ENCODE measurements at places on chromosomes 12 and 14. TPM values are rescaled to one million over a fixed set of nuclear protein-coding genes. Genes with fewer than 3 reads are reported as not detected.
A peak's percentile ranks its signal among the peaks of the same experiment; 100 is the strongest.

Gene DHRS2
- not detected for total RNA-seq

Gene MYF6
- total RNA-seq = not detected

GRCh38 chr12:115456946-115457689, 773.1 kb upstream of the TBX3 start:
- no peaks in the 10 kb centered on the region for H3K27me3 ChIP-seq
- H3K27ac ChIP-seq = no peak overlapping the region
- DNase-seq = no peak
- no peak overlapping the region for H3K4me3 ChIP-seq

Gene ABCB9
- 3.5 TPM for total RNA-seq

DNA sequence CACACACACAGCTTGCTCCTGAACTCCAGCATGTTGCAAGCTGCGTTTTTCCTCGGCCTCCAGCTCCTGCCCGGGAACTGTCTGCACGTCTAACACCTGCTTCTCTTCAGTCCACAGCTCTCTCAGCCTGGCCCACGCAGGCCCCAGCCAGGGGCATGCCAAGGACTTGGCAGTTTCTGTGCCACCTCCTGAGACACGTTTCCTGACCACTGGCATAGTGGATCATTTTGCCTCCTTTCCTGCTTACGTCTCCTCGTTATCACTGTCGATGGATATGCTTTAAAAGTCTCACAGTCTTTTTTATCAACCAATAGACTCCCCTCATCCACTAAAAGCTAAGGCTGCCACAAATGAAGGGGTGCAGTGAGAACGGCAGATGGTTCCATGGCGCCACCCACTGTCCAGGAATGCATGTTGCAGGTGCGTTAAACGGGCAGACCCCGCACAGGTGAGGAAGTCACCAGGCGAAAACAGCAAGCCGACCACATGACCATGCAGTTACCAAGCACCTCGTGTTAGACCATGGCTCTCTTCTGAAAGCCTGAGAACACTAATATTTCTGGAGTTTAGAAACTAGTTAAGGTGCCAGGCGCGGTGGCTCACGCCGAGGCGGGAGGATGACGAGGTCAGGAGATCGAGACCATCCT, 14.7 kb upstream of the TEAD4 start:
- H3K36me3 ChIP-seq = peaks cover 15% of the 10 kb centered on the region
- no peak overlapping the region for H3K27ac ChIP-seq
- peaks cover 6% of the 10 kb centered on the region for H3K4me1 ChIP-seq

Gene ACOT6
- not detected for total RNA-seq

DNA sequence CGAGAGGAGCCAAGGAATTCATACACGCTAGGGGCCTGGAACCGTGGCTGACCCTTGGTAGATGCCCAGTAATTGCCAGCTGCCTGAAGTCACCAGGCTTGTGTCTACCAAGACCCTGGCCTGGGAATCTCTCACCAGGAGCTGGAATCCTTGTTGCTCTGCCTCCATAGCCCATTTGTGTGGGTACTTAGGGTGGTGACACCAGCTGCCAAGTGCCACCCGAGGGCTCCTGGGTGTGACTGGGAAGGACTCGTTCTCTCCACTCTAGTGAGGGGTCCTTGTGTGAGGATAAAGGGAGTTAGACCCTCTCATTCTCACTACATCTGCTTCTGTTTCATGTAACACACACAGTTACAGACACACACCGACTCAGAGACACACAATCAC, 17.9 kb downstream of the SERPINA1 start:
- H3K4me1 ChIP-seq = no peaks in the 10 kb centered on the region
- no peak for DNase-seq
- no peaks in the 10 kb centered on the region for H3K36me3 ChIP-seq
- H3K27ac ChIP-seq = no peak overlapping the region
- no peak overlapping the region for H3K4me3 ChIP-seq
- no peaks in the 10 kb centered on the region for H3K27me3 ChIP-seq

DNA sequence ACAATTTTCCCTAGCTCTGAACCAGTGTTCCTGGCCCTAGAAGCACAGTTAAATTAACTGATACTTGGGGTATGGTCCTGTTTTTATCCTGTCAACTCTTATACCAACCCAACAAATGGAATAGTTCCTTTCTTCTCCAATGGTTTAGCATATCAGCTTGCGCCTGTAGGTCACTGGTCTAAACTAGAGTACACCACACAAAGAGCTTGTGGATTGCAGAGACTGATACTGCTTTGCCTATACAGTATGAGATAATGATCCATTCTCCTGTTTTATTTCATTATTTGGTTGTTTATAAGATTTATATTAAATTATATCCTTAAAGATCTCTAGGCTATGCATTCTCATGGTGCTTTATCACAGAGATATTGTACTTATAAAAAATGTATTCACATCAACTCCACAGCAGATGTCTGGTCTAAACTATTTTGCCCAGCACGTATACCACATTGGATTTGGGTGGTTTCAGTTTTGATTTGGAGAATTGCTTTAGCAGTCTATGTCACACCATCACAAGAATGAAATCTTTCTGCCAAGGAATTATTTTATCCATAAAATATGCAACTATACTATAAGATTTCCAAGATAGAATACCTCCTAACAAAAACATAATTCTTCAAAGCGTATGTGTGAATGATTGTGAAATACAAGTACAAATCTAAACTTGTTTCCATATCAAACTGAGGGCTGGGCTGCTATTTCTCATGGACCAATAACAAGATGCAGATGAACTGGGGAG, 142.1 kb downstream of the SLC16A7 start:
- DNase-seq = no peak
- H3K27me3 ChIP-seq = no peaks in the 10 kb centered on the region
- peaks cover 10% of the 10 kb centered on the region for H3K4me1 ChIP-seq
- no peak overlapping the region for H3K4me3 ChIP-seq
- H3K36me3 ChIP-seq = no peaks in the 10 kb centered on the region
- H3K27ac ChIP-seq = no peak overlapping the region

Gene KRT83
- not detected for total RNA-seq

- no peak overlapping the region for H3K4me3 ChIP-seq
- H3K4me1 ChIP-seq = no peaks in the 10 kb centered on the region
- H3K36me3 ChIP-seq = no peaks in the 10 kb centered on the region
- no peak overlapping the region for H3K27ac ChIP-seq
Observed at GRCh38 chr12:76962099-76962498, 83.3 kb upstream of the CSRP2 start.

GRCh38 chr12:80756875-80757274, 40.2 kb downstream of the MYF5 start:
- H3K36me3 ChIP-seq = no peaks in the 10 kb centered on the region
- no peak overlapping the region for H3K4me3 ChIP-seq
- H3K27me3 ChIP-seq = no peaks in the 10 kb centered on the region
- no peaks in the 10 kb centered on the region for H3K4me1 ChIP-seq
- H3K27ac ChIP-seq = no peak overlapping the region

DNA sequence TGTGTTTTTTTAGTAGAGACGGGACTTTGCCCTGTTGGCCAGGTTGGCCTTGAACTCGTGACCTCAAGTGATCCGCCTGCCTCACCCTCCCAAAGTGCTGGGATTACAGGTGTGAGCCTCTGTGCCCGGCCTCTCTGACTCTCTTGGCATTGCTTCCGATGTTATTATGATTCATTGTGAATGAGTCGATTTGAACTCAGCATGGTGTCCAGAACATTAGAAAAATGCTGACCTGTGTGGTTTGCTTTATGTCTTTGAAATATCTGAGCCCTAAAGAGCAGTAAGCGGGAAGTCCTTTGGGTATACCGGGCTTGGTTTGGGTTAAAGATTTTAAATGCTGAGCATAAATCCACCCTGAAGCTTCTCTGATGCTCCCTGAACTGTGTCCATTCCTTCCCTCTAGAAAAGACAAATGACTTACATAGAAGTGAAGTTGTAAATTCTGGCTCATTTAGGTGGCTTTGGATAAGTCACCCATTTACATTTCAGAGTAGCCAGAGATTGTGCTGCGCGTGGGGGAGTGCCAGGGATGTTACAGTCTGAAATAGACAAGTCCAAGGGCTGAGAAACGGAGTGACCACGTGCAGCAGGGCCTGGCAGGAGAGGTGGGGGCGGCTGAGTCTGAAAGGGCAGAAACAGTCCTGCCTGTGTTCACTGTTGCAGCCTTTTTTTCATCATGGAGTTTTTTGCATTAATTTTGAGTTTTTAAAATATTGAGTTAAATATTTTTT, 39.6 kb downstream of the SLC15A4 start:
- no peak overlapping the region for H3K27ac ChIP-seq
- no peaks in the 10 kb centered on the region for H3K4me1 ChIP-seq
- no peak overlapping the region for H3K4me3 ChIP-seq
- DNase-seq = no peak
- no peaks in the 10 kb centered on the region for H3K36me3 ChIP-seq
- no peaks in the 10 kb centered on the region for H3K27me3 ChIP-seq

- no peaks in the 10 kb centered on the region for H3K36me3 ChIP-seq
- no peak overlapping the region for H3K27ac ChIP-seq
- H3K4me3 ChIP-seq = no peak overlapping the region
- H3K27me3 ChIP-seq = no peaks in the 10 kb centered on the region
- DNase-seq = no peak
Observed at GRCh38 chr12:30934811-30935210, 8.3 kb downstream of the TSPAN11 start.

Gene SLCO1C1
- total RNA-seq = 0.88 TPM

- DNase-seq = no peak
- H3K4me3 ChIP-seq = no peak overlapping the region
- no peaks in the 10 kb centered on the region for H3K27me3 ChIP-seq
Observed at GRCh38 chr12:110677982-110678381, 10.9 kb downstream of the HVCN1 start.

GRCh38 chr12:130920723-130921381, 32.9 kb upstream of the ADGRD1 start:
- H3K36me3 ChIP-seq = no peaks in the 10 kb centered on the region
- peaks cover 2% of the 10 kb centered on the region for H3K4me1 ChIP-seq
- peak; percentile 74 for DNase-seq
- H3K4me3 ChIP-seq = no peak overlapping the region

Gene PYGL
- 6.7 TPM for total RNA-seq

DNA sequence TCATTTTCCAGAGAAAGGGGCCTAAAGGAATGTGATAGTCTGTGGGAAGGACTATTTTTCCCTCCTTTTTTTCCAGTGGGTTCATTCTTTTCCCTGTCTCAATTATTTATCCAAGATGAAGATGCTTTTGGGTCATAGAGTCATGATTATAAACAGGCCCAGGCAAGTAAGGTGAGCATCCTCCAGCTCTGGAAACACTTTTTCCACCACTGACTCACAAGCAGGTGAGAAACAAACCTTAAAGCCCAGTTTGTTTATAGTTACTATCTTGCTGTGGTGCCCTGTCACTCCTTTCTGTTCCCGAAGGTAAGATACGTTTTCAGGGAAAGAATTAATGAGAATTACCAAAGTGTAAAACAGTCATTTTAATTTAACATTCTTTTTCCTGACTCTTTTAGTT, 107.7 kb upstream of the IFNG-AS1 start:
- no peaks in the 10 kb centered on the region for H3K27me3 ChIP-seq
- H3K4me1 ChIP-seq = peaks cover 3% of the 10 kb centered on the region
- DNase-seq = no peak
- H3K36me3 ChIP-seq = no peaks in the 10 kb centered on the region

DNA sequence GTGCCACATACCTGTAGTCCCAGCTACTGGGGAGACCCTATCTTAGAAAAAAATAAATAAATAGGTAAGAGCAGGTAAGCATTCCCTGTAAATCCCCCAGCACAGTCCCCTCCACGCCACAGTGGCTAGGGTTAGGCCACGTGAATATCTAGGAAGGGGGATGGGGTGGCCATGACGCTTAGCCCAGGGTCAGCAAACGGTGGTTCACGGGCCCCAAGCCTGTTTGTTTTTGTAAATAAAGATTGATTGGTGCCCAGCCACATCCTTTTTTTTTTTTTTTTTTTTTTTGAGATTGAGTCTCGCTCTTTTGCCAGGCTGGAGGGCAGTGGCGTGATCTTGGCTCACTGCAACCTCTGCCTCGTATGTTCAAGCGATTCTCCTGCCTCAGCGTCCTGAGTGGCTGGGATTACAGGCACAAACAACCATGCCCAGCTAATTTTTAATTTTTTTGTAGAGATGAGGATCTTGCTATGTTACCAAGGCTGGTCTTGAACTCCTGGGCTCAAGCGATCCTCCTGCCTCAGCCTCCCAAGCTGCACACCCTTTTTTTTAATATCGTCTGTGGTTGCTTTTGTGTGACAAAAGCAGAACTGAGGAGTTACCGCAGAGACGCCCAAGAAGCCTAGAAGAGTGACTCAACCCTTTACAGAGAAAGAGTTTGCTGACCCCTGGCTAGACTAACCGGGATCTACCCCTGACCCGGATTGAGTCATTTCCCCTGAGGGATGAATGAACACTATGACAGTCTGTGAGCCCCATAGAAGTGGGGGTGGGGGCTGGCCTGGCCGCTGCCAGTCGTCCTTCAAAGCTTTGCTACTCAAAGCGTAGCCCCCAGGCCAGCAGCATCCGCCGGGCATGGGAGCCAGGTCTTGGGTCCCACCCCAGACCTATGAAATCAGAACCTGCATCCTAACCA, 113.7 kb upstream of the NCOR2 start:
- H3K4me1 ChIP-seq = peaks cover 13% of the 10 kb centered on the region
- no peak overlapping the region for H3K4me3 ChIP-seq
- no peaks in the 10 kb centered on the region for H3K36me3 ChIP-seq
- peak overlapping the region; percentile 11 for H3K27ac ChIP-seq

Gene ORMDL2
- total RNA-seq = 16.0 TPM

Gene TPPP2
- not detected for total RNA-seq

DNA sequence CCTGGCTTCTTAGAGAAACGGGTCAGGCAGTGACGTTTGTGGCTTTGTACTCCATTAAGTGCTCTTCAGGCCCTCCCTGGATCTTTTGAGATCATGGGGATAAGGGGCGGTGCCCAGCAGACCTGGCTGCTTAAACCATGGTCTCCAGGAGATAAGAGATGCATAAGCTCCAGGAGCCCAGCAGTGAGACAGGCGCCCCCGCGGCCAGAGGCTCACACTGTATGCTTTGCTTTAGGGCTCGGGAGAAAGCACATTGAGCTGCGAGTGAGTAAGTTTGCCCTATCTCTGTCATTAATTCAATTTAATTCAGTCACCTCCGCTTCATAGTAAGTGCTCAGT, 359.5 kb downstream of the CACNA1C start:
- H3K36me3 ChIP-seq = no peaks in the 10 kb centered on the region
- H3K4me1 ChIP-seq = peaks cover 43% of the 10 kb centered on the region
- H3K4me3 ChIP-seq = no peak overlapping the region

Gene RNF212B
- total RNA-seq = not detected

Gene FAM186B
- 0.71 TPM for total RNA-seq

- no peaks in the 10 kb centered on the region for H3K4me1 ChIP-seq
- no peak overlapping the region for H3K4me3 ChIP-seq
- peaks cover 2% of the 10 kb centered on the region for H3K27me3 ChIP-seq
- DNase-seq = peak; percentile 46
- no peak overlapping the region for H3K27ac ChIP-seq
Observed at GRCh38 chr12:113142173-113142885, 6.8 kb upstream of the RASAL1 start.

Data from heart left ventricle (tissue), 16 donors.